Right cardiac atrium (tissue), 5 donors: ENCODE measurements at places on chromosomes 16 and 17. TPM values are rescaled to one million over a fixed set of nuclear protein-coding genes. Genes with fewer than 3 reads are reported as not detected.

Gene KRT16
- not detected for total RNA-seq

GRCh38 chr17:43608313-43608712 is 53.4 kb downstream of the MEOX1 start:
- no peak for DNase-seq

Gene C16orf86
- total RNA-seq: 6.2 TPM

- no peak for DNase-seq
These were observed 32.9 kb downstream of the NPLOC4 start for GRCh38 chr17:81603846-81604610.

DNA sequence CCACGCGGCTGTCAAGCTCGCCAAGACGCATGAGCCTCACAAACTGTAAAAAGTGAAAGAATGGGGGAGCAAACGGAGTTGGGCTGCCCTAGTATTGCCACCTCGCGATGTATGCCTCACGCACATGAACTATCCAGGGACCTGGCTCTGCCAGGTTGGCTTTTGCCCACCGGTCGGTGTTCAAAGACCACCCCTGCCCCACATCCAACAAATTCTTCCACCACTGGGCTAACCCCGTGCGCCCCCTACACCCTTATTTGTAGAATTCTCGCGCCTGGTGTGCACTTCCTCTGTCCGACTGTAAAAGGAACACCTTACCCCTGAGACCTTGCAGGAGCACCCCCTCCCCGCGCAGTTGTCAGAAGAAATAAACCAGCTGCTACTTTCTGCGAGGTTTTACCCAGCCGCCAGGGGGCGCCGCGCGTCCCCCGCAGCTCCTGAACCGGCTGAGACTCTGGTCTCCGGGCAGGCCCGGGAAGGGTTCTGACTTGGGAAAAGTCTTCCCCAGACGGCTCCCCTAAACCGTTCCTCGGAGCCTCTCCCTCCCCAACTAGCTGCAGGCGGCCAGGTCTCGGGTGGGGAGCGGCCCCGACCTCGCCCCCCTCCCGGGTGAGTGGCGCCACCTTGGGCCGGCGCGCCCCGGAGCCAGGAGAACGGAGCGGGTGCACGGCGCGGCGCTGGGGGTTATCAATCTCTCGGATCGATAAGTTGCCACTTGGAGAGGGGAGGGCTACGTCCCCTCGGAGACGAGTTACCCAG is 1.7 kb upstream of the ZNF423 start:
- DNase-seq: peak; percentile 65

GRCh38 chr16:1530349-1530882 is 3.0 kb upstream of the TMEM204 start:
- peak; percentile 52 for DNase-seq

- peak; percentile 79 for DNase-seq
These were observed 416 bp downstream of the KIFC3 start for GRCh38 chr16:57801809-57802340.

DNA sequence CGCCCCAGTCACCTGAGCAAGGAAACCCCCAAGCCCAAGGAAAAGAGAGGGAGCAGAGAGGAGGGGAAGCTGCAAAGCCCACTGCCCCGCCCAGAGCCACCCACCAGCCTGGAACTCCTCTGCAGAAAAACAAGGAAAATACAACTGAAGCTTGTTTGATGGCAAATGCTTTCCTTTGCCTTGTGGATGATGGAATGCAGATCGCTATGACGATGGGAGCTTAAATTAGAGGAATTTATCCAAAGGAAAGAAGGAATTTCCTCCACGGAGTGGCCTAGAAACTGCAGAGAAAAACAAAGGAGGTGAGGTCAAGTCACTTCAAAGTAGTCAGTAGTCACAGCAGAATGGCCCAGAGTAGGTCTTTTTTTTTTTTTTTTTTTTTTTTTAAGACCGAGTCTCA is 31.5 kb upstream of the ASGR2 start:
- no peak for DNase-seq

DNA sequence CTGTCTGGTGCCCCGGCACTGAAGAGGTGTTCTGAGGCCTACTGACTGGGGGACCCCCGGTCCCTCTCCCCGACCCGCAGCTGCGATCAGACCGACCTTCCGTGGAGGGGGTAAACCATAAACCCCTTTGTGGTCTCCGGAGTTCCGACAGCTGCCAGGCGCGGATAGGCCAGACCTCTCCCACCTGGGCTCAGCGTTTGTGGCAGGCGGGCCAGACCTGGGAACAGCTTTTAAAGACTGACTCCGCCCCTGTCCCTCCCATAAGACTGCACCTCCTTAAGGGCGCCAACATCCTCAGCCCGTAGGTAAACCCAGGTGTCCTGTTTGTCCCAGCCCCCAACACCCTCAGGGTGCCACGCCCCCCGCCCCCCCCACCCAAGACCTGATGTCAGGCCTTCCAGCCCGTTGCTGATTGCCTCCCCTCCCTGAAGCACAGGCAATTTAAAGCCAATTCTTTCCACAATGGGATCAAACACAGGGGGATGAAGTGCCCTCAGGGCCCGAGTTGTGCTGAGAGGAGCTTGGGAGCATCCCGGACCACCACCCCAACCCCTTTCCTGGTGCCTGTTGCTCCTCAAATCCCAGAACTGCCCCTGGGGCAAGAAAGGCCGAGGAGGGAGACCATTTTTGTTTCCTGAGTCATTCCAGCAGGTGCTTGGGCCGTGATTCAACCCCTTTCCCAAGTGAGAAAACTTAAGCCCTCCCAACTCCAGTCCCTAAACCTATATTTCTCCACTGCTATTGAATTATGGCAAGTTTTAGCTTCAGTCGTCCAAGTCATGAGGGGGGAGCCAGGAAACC is at the start of gene SOX15:
Gene SOX15 (minus strand): TSS at position 204 of the 801 bp plus-strand sequence. CDS start 418 bp downstream, outside the sequence.
- DNase-seq: no peak

- peak; percentile 73 for DNase-seq
These were observed 542 bp downstream of the SLC39A11 start for GRCh38 chr17:73091770-73092522.

Gene KCNH4
- 0.06 TPM for total RNA-seq

DNA sequence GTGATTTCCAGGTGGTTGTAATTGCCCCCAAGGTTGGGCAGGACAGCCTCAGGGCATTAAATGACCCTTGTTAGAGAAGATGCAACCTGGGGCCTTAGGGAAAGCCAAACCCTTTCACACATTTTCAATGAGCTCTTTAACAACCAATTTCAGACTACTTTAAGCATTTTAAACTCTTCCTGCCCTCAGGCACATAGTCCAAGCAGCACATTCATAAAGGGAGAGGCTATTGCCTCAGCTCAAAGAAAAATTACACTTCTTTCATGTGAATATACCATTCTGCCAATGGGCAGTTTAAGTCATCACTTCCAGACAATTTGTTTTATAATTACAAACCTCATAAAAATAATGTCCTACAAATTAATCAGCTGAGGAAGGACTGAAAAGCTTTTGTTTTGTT is 544.5 kb downstream of the NPIPA7 start:
- no peak for DNase-seq
